GM23338 (cell line): ENCODE measurements at places on chromosomes 7 and 10. TPM values are rescaled to one million over a fixed set of nuclear protein-coding genes. Genes with fewer than 3 reads are reported as not detected.

The CRHR2 gene
- 0.14 and 0.23 TPM in 2 replicates for total RNA-seq

The TET1 gene
- 82.5 and 90.5 TPM in 2 replicates for total RNA-seq

The ZNF365 gene
- total RNA-seq = 0.35 and 0.59 TPM in 2 replicates

The ZNF862 gene
- total RNA-seq = 1.6 and 2.3 TPM in 2 replicates

The HOGA1 gene
- not detected in 2 replicates for total RNA-seq

The LDB1 gene
- 52.9 and 69.3 TPM in 2 replicates for total RNA-seq

The WNT8B gene
- total RNA-seq = 1.3 and 1.9 TPM in 2 replicates

The METTL27 gene
- total RNA-seq = 5.9 and 11.0 TPM in 2 replicates

The CALML3 gene
- total RNA-seq = not detected in 2 replicates

The PDK4 gene
- 0.12 TPM in 1 of 2 replicates, not detected in the other for total RNA-seq

The NKX1-2 gene
- total RNA-seq = 37.0 and 39.4 TPM in 2 replicates

The CLDN15 gene
- total RNA-seq = 3.6 and 3.7 TPM in 2 replicates

The TCAF2 gene
- total RNA-seq = 0.08 and 0.28 TPM in 2 replicates

The MBL2 gene
- not detected in 2 replicates for total RNA-seq

The MLXIPL gene
- 8.6 and 25.7 TPM in 2 replicates for total RNA-seq

The FFAR4 gene
- total RNA-seq = not detected in 2 replicates
